ENCODE measurements at places on chromosomes 1 and 21. TPM values are rescaled to one million over a fixed set of nuclear protein-coding genes. Genes with fewer than 3 reads are reported as not detected.
A peak's percentile ranks its signal among the peaks of the same experiment; 100 is the strongest.

The TMEM240 gene
- 1.9 TPM for total RNA-seq

DNA sequence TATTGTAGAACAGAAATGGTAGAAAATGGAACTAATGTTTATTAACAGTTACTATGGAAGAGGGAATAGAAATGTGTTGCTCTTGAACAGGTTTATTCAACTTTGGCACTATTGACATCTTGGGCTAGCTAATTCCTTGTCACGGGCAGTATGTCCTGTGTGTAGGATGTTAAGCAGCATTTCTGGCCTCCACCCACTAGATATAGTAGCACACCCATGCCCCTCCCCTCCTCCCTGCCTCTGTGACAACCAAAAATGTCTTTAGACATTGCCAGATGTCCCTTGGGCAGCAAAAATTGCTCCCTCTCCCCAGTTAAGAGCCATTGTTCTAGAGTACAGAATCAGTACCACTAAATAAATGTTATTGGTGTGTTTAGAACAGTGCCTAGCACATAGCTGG, 91.4 kb upstream of the TPTE start:
- DNase-seq: no peak

DNA sequence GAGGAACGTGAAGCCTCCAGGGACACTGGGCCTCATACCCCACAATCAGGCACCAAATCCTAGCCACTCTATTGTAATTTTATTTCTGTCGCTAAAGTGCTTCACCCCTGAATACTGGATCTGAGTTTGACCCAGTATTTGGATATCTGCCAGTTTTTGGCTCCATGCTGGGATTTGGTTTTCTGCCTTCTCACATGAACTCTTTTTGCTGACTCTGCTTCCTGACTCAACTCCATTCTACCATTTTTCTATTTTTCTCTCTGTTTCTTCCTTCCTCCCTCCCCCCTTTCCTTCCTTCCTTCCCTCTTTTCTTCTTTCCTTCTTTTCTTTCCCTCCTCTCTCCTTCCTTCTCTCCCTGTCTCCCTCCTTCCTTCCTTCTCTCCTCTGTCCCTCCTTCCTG, 151.3 kb upstream of the GJB5 start:
- no peak for DNase-seq

DNA sequence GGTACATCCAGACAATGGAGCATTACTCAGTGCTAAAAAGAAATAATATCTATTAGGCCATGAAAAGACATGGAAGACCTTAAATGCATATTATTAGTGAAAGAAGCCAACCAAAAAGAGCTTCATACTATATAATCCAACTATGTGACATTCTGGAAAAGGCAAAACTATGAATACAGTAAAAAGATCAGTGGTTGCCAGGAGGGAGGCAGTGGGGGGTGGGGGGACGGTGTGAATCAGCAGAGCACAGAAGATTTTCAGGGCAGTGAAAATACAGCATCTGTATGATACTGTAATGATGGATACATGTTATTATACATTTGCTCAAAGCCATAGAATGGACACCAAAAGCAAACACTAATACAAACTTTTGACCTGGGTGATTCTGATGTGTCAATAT, 339.4 kb upstream of the SNX7 start:
- DNase-seq: no peak

- no peak for DNase-seq
These were observed 48.5 kb upstream of the VAMP3 start for GRCh38 chr1:7722670-7723012.

DNA sequence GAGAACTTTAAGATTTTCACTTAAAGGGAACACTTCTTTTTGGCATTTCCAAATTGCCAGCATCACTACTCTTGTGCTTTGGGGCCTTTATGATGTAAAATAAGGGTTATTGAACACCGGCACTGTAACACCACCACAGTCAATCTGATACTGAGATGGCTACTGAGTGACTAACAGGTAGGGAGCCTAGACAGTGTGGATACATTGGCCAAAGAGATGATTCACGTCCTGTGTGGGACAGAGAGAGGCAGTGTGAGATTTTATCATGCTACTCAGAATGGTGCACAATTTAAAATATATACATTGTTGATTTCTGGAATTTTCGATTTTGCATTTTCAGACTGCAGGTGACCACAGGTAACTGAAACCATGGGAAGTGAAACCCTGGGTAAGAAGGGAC, 261.6 kb downstream of the SPATA17 start:
- DNase-seq: no peak

DNA sequence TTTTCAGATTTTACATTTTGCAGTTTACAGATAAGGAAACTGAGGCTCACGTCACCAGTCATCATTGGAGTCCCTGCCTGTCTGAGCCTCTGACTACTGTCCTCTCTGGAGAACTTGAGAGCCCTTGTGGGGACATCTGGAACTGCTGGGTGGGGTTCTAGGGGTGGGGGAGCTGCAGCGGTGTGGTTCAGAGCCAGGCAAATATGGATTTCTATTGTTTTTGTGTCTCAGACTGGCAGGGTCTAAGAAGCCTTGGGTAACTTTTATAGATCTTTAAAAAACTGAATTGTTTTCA, 46.9 kb downstream of the IER5 start:
- peak; percentile 36 for DNase-seq

All from SJCRH30 (cell line).